ENCODE measurements at places on chromosomes 13 and 19.

DNA sequence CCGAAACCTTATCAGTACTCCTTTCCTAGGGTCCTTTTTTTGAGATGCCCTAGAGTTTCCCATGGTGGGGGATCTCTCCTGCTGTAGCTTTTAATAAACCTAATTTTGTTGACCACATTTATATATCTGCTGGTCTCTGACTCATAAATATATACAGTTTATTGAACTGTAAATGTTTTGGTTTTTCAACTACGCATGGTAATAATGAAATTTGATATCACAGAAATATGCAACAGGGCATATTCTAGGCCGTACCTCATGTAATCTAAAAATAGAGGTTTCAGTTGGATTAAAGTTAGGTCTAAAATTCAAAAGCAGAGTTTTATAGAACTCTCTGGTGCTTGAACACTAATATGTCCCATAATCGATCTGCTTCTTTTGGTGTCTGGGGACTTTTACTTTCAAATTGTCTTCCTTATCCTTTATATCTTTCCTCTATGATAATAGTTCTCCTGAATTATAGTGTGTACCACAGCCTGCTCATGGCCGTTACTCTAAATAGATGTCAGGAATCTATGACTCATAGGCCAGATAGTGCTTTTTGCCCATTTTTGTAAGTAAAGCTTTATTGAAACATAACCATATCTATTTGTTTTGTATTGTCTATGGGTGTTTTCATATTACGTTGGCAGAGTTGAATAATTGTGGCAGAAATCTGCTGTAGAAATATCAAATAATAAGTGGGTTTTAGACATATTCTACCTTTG is 324.8 kb upstream of the PCDH9 start:
- no peak for DNase-seq

GRCh38 chr13:40599747-40600146 is 66.7 kb downstream of the FOXO1 start:
- no peak for DNase-seq

- no peak for DNase-seq
These were observed 2.7 kb downstream of the SLITRK1 start for GRCh38 chr13:83879431-83880171.

- no peak for DNase-seq
These were observed 205.4 kb downstream of the ZNF536 start for GRCh38 chr19:30577551-30578105.

All from stimulated activated CD8-positive, alpha-beta memory T cell treated with anti-CD3 and anti-CD28 coated beads, Interleukin-4, amount 100 ng/mL, for 1 hour (primary cell).